Activated naive CD4-positive, alpha-beta T cell (primary cell): ENCODE measurements at places on chromosomes 11 and 22.

DNA sequence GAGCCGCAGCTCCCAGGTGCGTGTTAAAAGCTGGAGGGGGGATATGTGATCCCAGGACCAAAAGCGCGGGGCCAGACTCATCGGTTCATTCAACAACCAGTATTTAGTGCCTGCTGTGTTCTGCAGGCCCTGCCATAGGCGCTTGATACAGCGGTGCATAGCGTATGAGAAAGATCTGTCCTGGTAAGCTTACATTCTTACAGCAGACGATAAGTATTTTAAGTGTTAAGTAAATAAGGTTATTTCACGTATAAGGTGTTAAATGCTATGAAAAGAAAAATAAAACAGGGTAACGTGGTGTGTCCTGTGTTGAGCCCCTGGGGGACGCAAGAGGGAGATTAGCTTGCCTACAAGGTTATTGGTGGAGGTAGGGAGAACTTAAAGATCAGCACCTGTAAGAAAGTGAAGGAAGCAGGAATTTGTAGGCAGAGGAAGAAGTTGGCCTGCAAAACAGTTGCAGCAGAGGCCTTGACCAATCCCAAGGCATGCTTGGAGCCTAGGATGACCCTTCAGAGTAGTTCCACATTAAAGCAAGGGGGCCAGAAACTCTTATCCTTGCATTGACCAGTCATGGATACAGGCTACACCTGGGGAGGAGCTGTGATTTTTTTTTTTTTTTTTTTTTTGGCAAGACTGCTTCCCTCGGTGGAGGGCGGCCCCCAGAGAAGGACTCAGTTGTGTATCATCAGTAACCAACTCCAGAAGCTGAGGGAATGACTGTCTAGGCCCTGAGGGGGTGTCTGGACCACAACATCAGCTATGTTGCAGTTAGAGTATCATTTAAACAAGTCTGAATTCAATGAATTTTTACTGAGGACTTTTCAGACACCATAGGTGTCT, 487 bp upstream of the LIPT2 start:
- DNase-seq, result no peak

GRCh38 chr11:68958211-68958610, 22.6 kb downstream of the MRGPRD start:
- no peak for DNase-seq

DNA sequence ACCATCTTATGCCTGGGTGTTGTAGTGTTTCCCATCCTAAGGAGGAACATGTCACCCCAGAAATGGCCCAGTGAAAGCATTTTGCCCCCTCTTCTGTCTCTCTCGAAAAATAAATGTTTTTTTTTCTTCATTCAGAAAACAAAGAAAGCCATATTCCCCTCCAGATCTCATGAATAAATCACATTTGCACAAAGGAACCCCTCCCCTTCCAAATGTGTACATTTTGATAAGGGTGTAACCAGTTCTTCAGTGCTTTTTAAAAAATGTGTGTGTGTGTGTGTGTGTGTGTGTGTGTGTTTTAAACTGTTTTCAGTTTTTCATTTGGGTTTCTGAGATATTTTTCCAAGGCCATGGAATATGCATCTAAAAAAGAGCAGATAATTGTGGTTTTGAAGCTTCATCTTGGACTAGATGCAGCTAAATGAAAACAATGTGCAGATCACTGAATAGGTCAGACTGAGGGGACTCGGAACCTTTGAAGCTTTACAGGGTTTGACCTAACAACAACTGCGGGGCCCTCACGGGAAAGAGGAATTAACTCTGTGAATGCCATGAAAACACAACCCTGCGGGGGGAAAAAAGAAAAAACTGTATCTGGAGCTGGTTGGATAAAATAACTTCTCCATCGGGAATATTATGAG, 76.4 kb downstream of the YAP1 start:
- DNase-seq, result no peak

GRCh38 chr11:34492806-34493414, 20.7 kb downstream of the ELF5 start:
- no peak for DNase-seq

- no peak for DNase-seq
Observed at GRCh38 chr11:76636826-76637460, 33.6 kb downstream of the LRRC32 start.

DNA sequence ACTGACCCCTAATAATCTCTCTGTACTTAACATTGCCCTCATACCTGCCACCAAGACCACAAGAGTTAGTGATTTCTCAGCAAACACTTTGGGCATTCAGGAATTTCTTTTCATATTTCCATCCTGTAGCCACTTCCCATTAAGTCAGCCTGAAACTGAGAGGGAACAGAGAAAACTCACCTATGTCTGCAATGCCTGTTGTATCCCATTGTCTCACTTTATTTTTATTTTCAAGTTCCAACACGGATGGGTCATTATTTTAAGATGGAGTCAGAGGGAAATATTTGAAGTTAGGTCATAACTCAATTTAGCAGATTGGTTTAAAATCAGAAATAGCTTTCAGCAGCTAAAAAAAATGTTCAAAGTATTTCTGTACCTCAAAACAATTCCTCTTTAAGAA, 937.8 kb upstream of the CHORDC1 start:
- no peak for DNase-seq

GRCh38 chr11:57491371-57492061, 24.0 kb downstream of the SLC43A1 start:
- no peak for DNase-seq

DNA sequence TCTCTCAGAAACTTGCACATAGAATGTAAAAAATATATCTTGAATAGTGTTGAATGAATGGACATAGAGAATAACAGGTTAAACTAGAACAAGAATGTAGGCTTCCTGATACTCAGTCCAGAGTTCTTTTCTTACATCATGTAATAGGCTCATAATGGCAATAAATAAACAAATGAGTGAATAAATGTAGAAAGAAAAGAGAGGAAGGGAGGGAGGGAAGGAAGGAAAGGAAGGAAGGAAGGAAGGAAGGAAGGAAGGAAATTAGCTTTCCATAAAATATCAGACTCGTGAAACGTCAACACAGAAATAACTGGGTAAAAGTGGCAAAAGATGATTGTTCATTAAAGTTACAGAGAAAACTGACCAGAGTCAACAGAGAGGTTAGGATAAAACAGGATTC, 2001.0 kb downstream of the LRRC4C start:
- no peak for DNase-seq

- DNase-seq, result no peak
Observed at GRCh38 chr22:44677871-44678555, 24.0 kb upstream of the PRR5 start.

- DNase-seq, result no peak
Observed at GRCh38 chr11:31487848-31488247, 21.6 kb downstream of the IMMP1L start.
